ENCODE measurements at places on chromosomes 6 and 20.

GRCh38 chr6:113696960-113697359 is 160.2 kb upstream of the MARCKS start:
- peak; percentile 34 for DNase-seq

- no peak for DNase-seq
Measured at GRCh38 chr20:6108330-6108729, 14.5 kb downstream of the FERMT1 start.

- DNase-seq = no peak
Measured at GRCh38 chr6:169701311-169701953, 397 bp downstream of the WDR27 start.

DNA sequence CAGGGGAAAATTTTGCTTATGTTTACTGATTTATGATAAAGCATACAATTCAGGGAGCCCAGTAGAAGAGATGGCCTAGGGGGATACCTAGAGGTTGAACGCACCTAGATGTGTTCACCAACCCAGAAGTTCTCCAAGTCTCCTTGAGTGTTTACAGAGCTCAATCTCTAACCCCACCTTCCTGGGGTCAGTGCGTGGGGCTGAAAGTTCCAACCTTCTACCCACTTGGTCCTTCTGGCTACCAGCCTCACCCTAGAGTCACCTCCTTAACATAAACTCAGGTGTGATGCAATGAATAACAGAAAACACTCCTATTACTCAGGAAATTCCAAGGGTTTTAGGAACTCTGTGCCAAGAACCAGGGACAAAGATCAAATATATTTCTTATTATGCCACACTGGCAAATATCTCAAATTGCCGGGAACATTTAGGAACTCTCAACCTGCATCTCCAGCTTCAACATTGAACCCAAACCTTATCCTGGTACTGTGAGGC is 26.4 kb downstream of the AFG1L start:
- DNase-seq = no peak

DNA sequence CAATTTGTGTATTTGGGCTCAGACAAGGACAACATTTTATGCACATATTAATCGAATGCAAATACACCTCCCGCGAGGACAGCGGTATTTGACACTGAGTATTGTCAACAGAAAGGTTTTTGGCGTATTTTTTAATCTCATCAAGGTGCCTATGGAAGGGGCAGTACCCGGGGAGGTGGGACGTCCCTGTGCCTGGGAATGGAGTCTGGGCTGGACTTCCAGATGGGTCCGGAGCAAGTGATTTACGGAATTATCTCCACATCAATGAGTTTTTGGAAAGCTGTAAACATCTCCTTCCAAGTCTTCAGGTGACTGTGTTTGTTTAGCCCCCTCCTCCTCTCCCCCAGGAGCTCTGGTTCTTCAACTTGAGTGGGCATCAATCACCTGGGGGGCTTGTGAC is 39.8 kb downstream of the PRR18 start:
- DNase-seq = no peak

DNA sequence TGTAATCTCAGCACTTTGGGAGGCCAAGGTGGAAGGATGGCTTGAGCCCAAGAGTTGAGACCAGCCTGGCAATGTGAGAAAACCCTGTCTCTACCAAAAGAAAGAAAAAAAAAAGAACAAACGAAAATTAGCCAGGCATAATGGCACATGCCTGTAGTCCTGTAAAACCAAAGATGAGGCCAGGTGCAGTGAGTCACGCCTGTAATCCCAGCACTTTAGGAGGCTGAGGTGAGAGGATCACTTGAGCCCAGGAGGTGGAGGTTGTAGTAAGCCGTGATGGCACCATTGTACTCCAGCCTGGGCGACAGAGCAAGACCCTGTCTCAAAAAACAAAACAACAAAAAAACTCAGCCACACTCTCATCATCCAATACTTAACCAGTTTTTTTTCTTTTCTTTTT is 32.5 kb upstream of the KIF3B start:
- DNase-seq = no peak

DNA sequence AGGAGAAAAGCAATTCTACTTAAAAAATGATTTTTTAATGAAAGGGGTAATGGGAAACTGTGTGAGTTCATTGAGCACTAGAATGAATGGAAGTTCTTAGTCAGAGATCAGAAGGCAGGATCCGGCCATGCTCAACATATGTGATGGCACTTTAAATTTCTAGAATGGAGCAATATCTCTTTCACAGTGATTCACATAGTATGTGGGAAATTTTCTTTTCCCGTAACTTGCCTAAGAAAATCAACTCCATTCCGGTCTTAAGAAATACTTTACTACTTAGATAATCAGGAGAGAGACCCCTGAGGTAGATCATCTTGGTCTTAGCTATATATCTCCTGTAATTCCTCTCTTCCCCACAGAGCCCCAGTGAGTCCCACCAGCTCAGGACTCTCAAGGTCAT is 131.8 kb downstream of the SCML4 start:
- DNase-seq = peak; percentile 63

GRCh38 chr6:151056230-151056907 is 183.4 kb upstream of the AKAP12 start:
- no peak for DNase-seq

DNA sequence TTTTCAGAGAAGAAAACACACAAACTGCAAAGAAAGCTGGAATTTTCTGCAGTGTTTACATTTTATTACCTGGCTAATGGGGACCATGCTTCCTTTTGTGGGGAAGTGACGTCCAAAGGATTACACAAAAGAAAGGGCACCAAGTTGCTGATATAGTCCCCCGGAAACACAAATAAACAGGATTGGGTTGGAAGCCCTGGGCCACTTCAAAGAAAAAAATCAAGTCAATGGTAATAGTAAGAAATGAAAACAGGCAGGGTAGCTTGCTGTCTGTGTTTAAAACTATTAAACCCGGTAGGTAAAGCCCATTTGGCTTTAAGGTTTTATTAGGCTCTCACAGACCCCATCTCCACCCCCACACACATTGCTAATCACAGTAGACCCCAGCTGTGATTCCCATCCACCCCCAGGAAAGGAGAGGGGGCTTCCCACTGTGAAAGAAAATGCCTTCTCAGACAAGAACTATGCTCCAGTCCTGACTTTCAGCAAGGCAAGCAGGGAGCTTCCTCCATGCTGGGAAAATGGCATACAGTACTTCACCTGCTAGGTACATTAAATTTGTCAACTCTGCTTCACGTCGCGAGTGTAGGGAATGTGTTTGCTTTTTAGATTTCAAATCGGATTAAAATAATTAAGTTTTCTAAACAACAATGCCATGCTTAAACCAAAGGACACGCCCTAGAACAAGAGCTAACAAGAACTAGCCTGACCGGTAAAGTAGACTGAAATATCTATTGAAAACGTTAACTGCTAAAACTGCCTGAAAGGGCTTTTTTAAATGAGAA is 1.1 kb downstream of the PERP start:
- DNase-seq = no peak

GRCh38 chr20:37406010-37406998 is 60.4 kb downstream of the SRC start:
- no peak for DNase-seq

GRCh38 chr20:9609887-9610502 is 95.6 kb downstream of the LAMP5 start:
- DNase-seq = peak; percentile 41

DNA sequence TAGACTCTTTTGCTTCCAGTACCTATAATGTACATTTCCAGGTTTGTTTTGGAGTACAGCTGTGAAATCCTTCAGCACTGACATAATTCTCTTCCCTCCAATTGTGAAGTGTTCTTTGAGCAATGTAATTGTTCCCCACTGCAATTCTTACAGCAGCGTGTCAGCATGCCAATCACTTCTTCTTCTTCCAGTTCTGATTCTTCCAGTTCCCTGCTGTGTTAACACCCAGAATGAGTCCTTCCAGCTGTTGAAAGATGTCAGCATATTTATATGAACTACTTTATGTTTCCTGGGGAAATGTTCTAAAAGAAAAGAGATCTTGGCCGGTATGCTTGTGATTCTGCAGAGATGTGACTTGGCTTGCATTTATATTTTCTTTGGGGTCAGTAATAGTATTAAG is 213.9 kb downstream of the UNC5CL start:
- no peak for DNase-seq

- DNase-seq = peak; percentile 17
Measured at GRCh38 chr20:49446808-49447207, 35.7 kb downstream of the KCNB1 start.

DNA sequence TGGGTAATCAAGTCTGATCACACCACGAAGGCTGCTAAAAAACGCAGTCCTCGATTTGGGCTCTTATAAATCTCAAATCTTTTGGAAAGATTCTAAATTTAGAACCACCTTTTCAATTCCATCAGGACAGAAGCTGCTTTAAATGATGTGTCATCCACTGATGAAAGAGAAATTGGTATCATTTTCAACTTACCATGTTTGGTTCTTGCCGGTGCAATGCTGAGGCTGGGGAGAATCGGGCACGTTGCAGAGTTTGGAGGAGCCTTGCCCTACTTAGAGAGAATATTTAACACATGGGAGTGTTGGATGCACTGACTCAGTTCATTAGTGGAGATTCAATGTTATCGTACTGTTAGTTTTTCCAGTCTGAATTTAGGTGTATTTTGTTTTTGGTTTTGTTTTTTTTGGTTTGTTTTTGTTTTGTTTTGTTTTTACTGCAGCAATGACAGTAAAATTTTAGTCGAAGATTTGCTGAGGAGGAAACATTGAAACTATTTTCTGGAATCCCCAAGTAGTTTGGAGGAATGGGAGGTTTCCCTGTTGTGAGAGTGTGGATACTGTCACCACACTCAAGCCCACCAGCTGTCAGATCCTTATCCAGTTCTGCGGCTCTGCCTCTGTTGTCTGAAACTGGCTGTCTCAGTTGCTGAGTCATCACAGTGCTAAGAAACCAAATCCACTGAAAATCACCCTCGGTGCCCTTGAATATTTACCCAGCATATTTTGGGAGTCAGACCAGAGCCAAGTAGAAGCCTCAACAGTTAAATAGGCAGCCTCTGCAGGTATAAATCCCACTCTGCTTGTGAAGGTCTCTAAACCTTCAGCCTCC is 497.0 kb downstream of the BTBD3 start:
- DNase-seq = no peak

DNA sequence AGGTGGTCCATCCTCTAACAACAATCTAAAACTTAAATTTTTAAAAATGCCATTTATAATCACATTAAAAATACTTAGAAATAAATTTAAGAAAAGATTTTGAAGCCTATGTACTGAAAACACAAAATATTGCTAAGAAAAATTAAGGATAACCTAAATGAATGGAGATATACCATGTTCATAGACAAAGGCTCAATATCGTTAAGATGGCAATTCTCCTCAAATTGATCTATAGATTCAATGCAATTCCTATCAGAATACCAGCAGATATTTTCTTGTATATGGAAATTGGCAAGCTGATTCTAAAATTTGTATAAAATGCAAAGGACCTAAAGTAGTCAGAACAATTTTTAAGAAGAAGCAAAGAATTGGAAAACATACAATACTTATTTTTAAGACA is 19.7 kb upstream of the UST start:
- no peak for DNase-seq

DNA sequence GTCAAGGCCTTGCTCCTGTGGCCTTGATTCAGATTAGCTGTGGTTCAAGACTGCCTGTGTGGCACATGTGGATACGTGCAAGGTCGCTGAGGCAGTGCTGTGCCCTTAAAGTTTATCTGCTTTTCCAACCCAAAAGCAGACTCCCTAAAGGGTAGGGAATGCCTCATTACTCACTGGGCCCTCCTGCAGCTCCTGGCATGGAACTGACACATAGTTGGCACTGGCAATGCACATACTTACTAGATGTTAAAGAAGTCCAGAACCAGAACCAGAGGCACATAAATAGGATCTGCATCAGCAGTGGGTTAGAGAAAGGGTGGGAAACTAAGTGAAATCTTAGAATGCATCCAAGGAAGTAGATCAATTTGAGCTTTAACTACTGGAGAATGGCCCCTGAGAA is 90.6 kb upstream of the MLN start:
- DNase-seq = no peak

- no peak for DNase-seq
Measured at GRCh38 chr6:6569811-6570164, 18.7 kb upstream of the LY86 start.

GRCh38 chr20:21074605-21075336 is 31.4 kb downstream of the LINC00237 start:
- DNase-seq = peak; percentile 21

- DNase-seq = peak; percentile 29
Measured at GRCh38 chr6:117555882-117556498, 46.3 kb downstream of the GOPC start.
